ENCODE measurements at places on chromosomes 6 and 20.

GRCh38 chr6:84137989-84138575 lies 89.4 kb downstream of the CEP162 start:
- no peak for DNase-seq

DNA sequence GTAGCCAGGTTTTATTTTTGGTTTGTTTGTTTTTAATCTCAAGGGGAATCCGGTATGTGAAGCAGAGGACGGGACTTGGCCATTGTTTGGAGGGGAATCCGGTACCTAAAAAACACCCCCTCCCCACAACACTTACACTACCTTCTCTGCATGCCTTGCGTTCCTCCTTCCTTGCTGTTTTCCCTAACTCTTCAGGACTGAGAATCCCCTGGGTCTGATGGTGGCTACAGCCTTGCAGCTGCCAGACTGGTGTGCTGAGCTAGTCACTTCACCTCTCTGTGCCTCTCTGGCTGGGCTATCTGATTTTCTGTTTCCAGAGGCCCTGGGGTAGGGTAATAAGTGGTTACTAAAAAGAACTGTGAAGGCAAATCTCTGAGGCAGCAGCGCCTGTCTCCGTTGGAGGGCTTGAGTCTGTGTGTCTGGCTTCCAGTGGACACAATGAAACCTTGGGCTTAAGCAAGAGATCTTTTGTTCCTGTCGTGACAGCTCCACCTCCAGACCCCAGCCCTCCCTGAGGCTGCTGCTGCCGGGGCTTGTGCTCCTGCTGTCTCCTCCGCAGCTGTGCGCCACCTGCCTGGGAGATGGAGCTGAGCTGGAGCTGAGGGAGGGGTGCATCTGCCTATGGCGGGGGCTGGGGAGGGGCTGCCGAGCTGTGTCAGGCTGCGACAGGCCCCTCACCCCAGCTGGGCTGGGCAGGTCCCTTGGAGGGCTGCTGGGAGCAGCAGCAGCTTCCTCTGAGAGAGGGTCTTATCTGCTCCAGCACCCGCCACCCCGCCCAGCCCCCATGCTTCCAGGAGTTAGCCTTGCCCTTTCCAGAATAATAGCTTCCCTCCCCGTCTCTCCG lies 65.8 kb upstream of the CCDC167 start:
- no peak for DNase-seq

GRCh38 chr6:41343641-41344187 lies 8.3 kb downstream of the NCR2 start:
- no peak for DNase-seq

- DNase-seq: no peak
These were observed 36.7 kb downstream of the KIZ start for GRCh38 chr20:21162631-21163030.

GRCh38 chr6:14109411-14109826 lies 8.2 kb upstream of the CD83 start:
- no peak for DNase-seq

DNA sequence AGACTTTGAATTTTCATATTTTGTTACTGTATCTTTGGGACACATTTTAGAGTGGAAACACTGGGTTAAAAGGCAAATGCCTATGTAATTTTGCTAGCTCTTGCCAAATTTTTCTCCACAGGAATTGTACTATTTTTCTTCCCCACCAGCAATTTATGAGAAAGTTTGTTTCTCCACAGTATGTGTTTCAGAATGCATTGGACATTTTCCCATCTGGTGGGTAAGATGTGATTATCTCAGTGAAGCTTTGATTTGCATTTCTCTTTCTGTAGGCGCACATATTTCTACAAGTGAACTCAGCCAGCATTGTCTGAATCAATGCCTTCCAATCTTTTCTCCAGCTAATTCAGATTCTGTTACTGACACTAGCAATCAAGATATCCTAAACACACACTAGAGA lies 157.8 kb downstream of the RCAN2 start:
- no peak for DNase-seq

DNA sequence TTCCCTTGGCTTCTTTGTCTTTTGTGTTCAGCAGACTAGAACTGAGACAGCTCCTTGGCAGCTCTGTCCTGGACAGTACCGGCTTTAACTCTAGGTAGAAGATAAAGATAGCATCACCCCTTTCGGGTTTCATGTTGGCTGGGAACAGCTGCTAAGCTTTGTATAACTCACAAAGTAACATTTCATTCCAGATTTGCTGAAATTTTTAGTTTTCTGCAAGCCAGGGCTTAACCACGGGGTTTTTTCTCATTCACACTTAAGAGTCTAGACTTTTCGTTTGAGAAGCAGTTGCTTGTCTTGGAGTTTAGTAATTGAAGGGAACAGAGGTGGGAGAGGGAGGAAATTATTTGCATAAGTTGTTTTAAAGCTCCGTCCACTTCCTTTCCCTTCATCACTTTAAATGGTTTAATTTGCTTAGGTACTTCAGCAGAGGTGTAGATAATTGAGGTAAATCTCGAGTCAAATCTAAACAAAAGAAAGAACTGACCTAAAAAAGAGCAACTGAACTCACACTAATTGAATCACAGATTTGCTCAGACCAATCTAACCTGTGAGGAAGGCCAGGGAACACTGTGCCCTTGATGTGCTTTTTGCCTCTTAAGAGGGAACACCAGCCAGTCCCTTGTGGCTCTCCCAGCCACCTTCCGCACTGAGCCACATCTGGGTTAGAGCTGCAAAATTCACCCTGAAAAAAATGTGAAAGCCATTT lies 48.3 kb downstream of the RREB1 start:
- DNase-seq: no peak

DNA sequence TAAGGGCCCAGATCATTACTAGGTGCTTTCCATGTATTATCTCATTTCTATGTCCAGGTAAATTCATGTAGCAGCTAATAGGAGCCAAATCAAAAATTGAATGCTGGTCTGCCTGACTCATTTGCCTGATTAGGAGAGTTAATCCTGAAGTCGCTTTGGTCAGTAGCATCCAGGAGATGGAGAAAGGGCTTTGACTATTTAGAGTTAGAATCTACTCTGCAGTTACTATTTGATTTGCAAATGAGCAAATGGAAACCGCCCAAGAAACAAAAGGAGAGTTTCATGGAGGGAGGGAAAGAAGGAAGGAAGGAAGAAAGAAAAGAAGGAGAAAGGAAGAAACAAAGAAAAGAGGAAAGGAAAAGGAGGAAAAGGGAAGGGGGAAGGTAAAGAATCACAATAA lies 539.6 kb upstream of the MMS22L start:
- no peak for DNase-seq

DNA sequence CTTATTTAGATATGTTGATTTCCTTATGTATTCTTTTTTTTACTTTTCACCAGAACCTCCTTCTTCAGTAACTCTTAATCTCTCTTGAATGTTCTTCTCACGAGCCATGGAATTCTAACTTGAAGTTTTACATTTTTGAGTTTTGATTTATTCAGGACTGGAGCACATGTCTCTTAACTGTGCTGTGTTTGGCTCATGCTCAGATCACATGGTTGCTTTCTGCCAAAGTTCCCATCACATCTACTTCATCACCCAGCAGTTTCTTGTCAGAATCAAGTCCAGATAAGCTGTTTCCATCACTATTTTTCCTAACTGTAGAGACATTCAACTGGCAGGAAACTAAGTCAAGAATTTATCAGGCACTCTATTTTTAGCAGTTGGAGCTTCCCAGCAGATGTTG lies 31.7 kb downstream of the SLC35A1 start:
- no peak for DNase-seq

DNA sequence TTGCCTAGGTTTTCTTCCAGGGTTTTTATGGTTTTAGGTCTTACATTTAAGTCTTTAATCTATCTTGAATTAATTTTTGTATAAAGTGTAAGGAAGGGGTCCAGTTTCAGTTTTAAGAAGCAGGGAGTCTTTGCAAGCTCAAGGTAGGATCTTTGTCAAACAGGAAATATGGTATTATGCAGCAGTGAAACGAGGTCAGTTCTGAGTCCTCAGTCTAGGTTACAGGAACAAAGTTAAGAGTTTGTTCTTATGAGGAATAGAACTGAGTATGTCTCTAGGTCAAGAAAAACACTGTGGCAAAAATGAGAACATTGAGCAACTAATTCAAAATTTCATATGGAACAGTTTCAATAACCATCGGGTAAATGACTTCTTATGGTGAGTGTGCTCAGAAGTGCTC lies 63.6 kb downstream of the GCLC start:
- DNase-seq: no peak

GRCh38 chr6:159013229-159013628 lies 13.2 kb upstream of the RSPH3 start:
- DNase-seq: no peak

GRCh38 chr20:42690842-42691437 lies 498.8 kb downstream of the PTPRT start:
- no peak for DNase-seq
